Fibroblast of villous mesenchyme (primary cell): ENCODE measurements at places on chromosomes 2 and 18. TPM values are rescaled to one million over a fixed set of nuclear protein-coding genes. Genes with fewer than 3 reads are reported as not detected.

- no peak for DNase-seq
Observed at GRCh38 chr2:134505446-134505845, 213.4 kb downstream of the TMEM163 start.

DNA sequence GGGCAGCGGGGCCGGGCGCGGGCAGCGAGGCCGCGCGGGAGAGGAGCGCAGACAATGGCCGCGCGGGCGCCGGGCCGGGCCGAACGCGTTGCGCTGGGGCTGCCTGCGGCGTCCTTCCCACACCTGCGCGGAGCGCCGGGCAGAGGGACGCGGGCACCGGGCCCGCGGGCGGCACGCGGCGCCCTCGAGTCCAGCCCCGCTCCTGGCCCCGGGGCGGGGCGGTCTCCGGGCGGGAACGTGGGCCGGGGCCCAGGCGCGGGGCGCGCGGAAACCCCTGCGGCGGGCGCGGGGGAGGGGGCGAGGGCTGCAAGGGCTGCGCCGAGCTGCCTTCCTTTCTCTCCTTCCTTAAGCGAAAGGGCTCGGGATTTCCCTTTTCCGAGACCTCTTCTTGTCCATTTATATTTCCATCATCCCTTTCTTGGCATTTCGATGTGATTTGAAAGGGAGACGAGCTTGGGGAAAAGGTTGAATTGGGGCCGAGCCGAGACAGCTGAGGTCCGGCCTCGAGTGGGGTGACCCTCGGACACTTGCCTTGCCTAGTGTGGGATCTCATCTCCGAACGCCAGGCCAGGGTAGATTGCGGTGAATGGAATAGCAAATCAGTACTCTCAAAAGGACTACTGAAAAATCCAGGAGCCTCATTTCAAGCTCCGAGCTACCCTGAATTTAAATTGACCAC, 676 bp downstream of the KLHL23 start:
- no peak for DNase-seq

The EMILIN1 gene
- 144 and 160 TPM in 2 replicates for total RNA-seq

- DNase-seq: no peak
Observed at GRCh38 chr2:43085505-43085904, 140.9 kb downstream of the ZFP36L2 start.

The TMEM169 gene
- total RNA-seq: 0.32 and 0.43 TPM in 2 replicates

DNA sequence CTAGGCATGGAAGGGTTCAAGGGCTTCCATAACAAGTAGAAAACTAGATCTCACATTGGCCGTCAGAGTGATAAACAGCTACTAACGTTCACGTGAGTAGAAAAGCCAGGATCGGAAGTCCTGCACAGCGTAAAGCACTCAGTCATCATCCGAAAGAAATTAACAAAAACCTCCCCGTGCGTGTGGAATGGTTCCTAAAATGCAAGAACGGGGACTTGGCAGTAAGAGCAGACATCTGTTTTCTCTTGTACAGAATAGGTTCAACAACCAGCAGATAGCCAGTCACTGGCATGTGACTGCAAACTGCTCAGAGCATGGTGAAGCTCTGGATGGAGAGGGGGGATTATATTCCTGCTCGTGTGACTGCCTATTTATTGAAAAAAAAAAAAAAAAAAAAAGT, 106.9 kb upstream of the ITGB6 start:
- peak; percentile 92 for DNase-seq

GRCh38 chr2:42835577-42836371, 43.4 kb upstream of the HAAO start:
- peak; percentile 93 for DNase-seq

The CAVIN2 gene
- 8.4 and 21.6 TPM in 2 replicates for total RNA-seq

- no peak for DNase-seq
Observed at GRCh38 chr2:111666160-111666559, 217.8 kb downstream of the ANAPC1 start.

DNA sequence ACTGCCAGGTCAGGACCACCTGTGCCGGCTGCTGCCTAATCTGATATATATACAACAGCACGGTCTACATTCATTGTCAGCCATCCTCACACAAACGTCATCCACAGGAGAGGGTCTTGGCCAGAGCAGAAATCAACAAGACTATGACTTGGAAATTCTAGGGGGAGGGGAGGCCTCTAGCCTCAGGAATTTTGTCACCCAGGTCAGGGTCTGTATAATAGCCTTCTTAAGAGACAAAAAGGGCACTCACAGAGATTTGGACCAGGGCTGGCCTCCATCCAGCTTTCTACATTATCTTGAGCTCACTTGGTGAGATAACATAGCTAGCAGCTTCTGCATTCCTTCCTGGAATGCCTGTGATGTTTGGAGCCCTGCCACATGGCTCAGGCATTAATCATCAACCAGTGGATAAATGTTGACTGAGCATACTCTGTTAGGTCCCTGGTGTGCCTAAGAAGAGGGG, 50.4 kb upstream of the CTIF start:
- DNase-seq: peak; percentile 82

The THADA gene
- total RNA-seq: 23.2 and 33.2 TPM in 2 replicates

- no peak for DNase-seq
Observed at GRCh38 chr2:20436716-20437470, 10.0 kb upstream of the RHOB start.

GRCh38 chr2:171147081-171147480, 13.6 kb downstream of the TLK1 start:
- DNase-seq: no peak

The CNGA3 gene
- not detected in 2 replicates for total RNA-seq

DNA sequence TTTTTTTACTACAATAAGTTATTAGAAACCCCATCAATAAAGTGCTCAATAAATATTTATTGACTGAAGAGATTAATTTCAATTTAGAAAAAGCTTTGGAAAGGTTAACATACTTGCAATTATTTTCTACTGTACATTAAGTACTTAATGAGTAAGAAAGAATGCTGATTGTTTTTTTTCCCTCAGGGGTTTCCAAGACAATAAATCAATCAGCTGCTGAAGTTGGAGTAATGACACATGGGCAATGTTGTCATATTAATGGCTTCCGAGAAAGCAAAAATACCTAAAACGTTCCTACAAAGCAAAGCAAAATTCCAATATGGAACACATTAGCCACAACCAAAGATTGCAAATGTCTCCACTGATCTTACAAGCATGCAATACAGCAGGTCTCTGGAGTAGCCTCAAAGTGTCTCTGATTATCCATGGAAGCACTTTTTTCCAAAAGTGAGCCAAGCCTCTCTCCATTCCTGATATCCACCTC, 66.7 kb downstream of the ZC3H6 start:
- DNase-seq: no peak

The EML6 gene
- total RNA-seq: 0.32 and 1.3 TPM in 2 replicates

DNA sequence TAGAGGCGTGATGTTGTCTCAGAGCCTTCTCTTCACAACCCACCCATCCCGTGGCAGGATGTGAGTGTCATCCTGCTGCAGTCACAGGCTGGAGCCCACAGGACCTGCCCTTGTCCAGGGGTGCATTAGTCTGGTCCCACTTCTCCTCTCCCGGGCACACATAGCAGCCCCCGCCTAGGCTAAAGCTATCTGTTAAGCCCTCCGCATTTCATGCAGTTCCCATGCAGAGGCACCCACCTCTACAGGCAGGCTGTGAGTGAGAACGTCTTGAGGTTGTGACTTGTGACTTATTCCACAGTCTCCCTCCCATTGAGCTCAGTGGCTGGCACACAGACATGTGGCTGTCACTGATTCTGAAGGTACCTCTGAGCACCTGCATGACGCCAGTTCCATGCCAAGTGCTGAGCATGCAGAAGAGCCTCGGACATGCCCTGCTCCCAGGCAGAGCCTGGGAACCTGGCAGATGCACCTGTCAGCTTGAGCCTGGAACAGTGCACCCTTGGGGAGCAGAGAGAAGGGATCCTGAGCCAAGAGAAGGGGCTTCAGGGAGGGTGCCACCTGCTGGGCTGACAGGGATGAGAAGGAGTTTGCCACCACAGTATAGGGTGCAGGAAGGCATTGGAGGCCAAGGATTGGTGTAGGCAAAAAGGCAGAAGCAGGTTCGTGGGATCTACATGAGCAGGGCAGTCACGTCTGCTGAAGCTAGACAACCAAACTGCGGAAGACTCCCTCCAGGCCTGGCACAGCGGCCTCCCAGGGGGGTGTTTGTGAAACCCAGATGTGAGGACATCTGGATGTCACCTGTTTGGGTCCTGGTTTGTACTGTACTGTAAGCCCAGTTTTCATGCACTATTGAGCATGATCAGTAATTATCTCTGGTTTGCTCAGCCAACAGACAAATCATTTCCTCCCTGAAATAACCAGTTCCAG, 213.6 kb downstream of the GLI2 start:
- DNase-seq: peak; percentile 13
